Suppressor macrophage treated with lipopolysaccharide for 4 hours (primary cell): ENCODE measurements at places on chromosomes 13 and 19.

DNA sequence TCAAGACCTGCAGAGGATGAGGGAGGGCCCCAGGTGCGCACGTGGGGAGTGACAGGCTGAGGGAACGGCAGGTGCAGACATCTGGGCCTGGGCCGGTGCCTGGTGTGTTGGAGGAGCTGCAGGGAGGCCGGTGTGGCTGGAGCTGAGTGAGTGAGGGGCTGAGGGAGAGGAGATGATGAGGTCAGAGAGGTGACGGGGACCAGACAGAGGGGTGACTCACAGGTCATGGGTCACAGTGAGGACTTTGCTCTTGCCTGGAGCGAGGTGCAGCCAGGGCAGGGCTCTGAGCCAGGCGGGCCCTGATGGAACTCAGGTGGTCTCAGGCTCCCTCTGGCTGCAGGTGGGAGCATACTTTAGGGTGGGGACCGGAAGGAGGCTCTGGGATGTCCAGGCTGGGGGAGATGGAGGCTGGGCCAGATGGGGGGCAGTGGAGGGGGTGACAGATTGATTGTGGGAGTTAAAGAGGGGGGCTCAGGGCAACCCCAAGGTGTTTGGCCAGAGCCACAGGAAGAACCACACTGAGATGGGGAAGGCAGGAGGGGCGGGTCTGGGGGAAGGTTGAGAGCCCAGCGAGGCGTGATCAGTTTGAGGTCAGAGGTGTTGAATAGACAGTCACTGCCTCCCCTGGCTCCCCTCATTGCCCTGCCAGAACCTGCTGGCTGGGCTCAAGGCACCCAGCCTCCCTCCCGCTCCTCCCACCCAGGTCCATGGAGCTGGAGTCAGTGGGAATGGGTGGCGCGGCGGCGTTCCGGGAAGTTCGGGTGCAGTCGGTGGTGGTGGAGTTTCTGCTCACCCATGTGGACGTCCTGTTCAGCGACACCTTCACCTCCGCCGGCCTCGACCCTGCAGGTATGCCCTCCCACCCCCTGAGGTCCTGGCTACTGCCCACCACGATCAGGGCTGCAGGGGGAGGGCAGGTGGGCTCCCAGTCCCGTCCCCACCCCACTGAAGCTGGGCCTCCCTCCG is 8.4 kb downstream of the ARHGAP33 start:
- DNase-seq: no peak

DNA sequence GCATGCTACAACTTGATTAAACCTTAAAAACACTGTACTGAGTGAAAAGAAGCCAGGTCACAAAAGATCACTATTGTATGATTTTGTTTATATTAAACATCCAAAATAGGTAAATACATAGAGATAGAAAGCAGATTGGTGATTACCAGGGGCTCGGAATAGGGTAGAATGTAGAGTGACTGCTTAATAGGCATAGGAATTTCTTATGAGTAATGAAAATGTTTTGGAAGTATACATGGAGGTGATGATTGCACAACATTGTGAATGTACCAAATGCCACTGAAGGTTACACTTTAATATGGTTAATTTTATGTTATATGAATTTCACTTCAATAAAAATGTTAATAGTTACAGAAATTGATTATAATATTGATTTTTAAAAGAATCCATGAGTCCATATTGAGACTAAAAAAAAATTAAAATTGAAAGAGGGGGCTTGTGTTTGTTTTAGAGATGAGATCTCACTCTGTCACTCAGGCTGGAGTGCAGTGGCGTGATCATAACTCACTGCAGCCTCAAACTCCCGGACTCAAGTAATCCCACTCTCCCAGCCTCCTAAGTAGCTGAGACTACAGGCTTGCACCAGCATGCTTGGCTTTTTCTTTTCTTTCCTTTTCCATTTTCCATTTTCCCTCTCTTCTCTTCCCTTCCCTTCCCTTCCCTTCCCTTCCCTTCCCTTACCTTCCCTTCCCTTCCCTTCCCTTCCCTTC is 85.1 kb downstream of the FNDC3A start:
- DNase-seq: no peak

GRCh38 chr13:34611671-34612070 is 330.4 kb upstream of the NBEA start:
- DNase-seq: no peak

- DNase-seq: no peak
Measured at GRCh38 chr19:46620716-46621115, 4.2 kb downstream of the PTGIR start.

DNA sequence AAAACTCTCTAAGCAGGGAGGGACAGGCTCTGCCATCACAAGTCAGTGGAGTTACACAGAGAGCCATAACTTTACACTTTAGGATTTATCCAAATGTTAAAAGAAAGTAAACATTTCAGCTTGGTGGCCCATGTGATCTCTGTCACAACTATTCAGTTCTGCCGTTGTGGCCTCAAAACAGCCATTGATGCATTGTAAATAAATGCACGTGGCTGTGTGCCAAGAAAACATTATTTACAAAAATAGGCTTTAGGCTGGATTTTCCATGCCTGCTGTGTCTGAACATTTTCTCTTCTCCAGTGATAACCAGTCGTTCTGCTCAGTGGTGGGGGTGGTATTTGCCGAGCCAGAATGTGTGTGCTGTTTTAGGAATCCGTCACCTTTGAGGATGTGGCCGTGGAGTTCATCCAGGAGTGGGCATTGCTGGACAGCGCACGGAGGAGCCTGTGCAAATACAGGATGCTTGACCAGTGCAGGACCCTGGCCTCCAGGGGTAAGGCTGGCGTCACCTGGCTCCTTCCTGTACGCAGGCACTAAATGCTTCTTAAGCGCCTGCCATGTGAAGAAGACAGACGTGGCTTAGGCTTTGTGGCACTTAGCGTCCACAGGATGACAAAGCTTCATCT is 4.9 kb downstream of the ZNF333 start:
- DNase-seq: no peak
